ENCODE measurements at places on chromosomes 4 and X. TPM values are rescaled to one million over a fixed set of nuclear protein-coding genes. Genes with fewer than 3 reads are reported as not detected.

DNA sequence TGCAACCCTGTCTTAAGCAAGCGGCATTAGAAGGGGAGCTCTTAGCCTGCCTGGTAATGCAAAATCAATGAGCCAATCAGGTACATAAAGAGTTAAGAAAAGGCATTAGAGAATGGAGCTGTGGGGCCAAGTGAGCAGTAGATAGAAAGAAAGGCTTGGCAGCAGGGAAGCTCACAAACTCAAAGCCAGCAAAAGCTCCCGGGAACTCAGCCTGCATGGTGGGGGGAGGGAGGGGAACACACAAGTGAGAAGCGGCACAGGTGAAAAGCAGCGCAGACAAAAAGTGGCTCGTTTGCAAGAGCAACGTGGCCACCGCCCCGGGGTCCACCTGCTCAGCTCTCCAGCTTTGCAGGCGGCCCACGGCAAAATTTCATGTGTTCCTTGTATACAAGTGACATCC, 818.5 kb downstream of the FAM133A start:
- H3K4me1 ChIP-seq = no peaks in the 10 kb centered on the region
- no peaks in the 10 kb centered on the region for H3K27me3 ChIP-seq
- no peak for DNase-seq
- no peak overlapping the region for H3K4me3 ChIP-seq
- no peaks in the 10 kb centered on the region for H3K36me3 ChIP-seq

GRCh38 chrX:50871922-50872453, 38.5 kb upstream of the BMP15 start:
- no peaks in the 10 kb centered on the region for H3K4me1 ChIP-seq
- H3K4me3 ChIP-seq = no peak overlapping the region
- DNase-seq = no peak
- H3K27ac ChIP-seq = no peak overlapping the region
- H3K36me3 ChIP-seq = no peaks in the 10 kb centered on the region
- peaks cover 7% of the 10 kb centered on the region for H3K27me3 ChIP-seq

Gene IL2
- total RNA-seq = 37.7 TPM

Gene PPEF1
- total RNA-seq = not detected

DNA sequence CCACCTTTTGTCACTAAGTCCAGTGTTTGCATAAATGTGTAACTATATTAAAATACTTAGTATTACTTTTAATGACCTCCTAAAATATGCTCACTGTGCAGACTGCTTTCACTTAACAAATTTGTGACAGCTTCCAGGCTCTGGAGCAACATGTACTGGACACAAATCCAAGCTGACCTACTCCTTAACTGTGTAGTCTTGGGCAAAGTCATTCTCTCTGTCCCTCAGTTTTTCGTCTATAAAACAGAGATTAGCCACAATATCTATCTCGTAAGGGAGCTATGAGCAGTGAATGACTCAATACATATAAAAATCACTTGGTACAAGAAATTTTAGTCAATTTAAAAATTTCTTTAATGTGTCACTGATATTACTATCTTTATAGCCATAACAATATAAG, 20.4 kb upstream of the RAB40A start:
- no peak for DNase-seq
- no peaks in the 10 kb centered on the region for H3K27me3 ChIP-seq
- no peaks in the 10 kb centered on the region for H3K36me3 ChIP-seq
- no peak overlapping the region for H3K4me3 ChIP-seq

Gene PWWP3B
- not detected for total RNA-seq

All from activated naive CD8-positive, alpha-beta T cell treated with anti-CD3 and anti-CD28 coated beads for 36 hours (primary cell).